SHP77 treated with DMSO at 0.1 percent for 48 hours (cell line): ENCODE measurements at places on chromosomes 6 and 20.

DNA sequence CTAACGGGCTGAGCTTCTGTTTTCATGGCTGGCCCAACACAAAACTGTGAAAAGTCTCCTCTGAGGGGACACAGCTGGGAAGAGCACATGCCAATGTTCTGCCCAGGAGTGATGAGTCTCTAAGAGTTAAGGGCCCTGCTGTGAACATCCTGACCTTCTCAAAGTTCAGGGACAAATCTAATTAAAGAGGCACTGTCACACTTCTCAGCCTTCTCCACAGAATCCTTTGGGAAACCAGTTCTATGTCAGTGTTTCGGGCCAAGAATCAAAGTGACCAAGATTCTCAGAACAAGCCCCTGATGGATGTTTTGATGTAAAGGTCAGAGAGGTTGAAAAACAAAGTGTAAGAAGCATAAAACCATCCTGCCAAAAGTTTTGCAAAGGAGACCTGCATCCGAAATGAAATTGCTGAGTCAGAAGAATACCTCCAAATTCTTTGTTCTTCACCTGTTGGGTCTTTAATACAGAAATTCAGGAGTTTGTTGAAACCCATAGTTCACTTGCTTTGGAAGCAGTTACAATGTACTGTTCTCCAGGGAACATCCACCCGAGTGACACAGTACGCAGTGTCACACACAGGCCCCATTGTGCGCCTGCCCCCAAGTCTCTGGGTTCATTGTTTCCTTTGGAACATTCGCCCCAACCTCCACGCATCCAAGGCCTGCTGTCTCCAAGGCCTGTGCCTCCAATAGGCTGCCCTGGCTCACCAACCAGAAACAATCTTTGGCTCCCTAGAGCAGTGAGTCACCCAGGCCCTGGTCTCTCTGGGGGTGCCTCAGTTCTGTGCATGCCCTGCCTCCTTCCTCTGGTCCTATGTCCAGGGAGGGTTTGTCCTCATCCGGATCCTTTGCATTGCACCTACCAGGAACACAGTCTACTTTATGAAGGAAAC, 65.5 kb upstream of the QKI start:
- no peak for DNase-seq

GRCh38 chr6:110852773-110853172, 21.8 kb upstream of the AMD1 start:
- no peak for DNase-seq

DNA sequence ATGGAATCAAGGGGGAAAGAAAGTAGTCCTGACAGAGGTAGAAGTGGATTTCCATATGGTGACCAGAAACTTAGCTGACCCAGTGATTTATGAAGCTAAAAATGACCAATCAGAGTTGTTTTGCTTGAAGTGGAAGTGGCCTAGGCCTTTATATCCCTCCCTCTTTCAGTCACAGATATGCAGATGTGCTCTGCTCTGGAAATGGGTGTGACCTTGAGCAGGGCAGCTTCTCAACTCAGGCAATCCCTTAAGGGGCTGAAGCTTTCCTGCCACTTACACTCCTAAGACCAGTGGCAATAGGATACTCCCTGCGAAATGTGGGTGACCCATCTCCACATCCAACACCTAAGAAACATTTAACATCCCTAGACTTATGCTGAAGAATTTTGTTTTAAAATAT, 256.6 kb downstream of the EYS start:
- no peak for DNase-seq

DNA sequence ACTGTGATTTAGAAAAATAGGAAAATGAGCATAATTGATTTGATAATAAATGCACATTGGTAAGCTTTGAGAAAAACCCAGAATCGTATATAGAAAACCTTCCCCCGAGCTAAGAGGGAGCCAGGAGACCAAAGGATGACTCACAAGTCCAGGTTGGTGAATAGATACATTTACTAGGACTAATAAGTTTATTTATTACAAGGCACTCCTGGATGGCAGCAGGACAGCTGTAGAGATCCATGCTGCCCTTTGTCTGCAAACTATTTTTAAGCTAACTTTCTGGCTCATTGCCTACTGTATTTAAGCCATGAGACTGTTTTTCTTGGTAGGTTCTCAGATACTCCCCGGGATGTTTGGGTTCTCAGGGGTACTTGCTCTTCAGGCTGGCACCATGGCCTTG, 13.4 kb downstream of the CASP8AP2 start:
- no peak for DNase-seq

DNA sequence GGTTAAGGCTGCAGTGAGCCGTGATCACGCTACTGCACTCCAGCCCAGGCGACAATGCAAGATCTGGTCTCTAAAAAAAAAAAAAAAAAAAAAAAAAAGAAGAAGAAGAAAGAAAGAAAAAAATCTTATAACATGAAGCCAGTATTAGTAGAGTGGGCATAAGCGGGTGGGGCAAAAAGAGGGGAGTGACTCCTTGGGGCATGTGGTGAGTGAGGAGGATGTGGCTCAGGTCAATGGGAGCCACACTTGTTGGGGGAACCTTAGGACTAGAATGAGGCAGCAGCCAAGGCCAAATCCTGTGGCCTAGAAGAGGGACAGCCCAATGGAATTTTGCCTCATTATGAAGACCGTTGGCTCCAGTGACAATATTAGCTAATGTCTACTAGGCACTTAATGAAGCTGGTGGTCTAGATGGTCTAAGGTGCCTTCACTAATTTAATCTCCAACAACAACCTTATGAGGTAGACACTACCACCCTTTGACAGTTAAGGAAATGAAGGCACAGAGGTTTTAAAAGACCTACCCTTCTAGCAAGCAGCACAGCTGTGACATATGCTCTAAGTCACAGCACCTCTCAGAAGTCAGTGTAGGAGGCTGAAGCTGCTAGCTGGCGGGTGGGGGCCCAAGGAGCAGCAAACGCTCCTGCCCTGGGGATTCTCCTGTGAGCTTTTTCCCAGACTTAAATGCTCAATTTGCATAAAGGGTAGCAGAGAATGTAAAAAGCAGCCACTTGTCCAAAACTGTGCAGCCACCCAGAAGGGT, 23.6 kb upstream of the ARMC12 start:
- DNase-seq, result no peak

DNA sequence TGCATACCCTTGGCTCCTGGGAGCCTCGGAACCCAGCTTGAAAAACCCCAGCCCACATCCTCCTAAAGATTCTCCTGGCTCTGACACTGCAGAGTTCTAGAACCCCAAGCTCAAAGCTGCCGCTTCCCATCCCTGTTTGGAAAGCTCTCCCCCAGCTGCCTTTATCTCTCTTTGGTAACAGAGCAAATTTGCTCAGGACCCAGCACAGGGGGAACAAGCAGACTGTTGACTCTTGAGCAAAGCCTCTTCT, 38.9 kb downstream of the HNF4A start:
- no peak for DNase-seq

DNA sequence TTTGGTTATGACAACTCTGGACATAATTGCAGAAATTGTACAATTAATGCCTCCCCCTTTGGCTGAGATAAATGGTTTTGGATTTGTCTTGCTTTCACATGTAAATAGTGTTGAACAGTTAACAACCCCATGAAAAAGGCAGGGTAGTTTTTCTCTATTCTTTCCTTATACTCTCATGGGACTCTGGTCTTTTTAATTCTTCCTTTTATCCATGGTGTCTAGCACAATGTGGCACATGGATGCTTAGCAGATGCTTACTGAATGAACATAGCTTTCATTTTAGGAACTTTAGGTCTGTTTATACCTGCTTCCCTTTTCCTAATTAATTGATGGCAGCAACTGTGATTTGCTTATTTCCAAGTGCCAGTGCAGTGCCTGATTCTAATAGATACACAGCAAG, 75.6 kb downstream of the NCOA3 start:
- no peak for DNase-seq

- no peak for DNase-seq
These were observed 2.0 kb upstream of the FOXC1 start for GRCh38 chr6:1607516-1608221.

DNA sequence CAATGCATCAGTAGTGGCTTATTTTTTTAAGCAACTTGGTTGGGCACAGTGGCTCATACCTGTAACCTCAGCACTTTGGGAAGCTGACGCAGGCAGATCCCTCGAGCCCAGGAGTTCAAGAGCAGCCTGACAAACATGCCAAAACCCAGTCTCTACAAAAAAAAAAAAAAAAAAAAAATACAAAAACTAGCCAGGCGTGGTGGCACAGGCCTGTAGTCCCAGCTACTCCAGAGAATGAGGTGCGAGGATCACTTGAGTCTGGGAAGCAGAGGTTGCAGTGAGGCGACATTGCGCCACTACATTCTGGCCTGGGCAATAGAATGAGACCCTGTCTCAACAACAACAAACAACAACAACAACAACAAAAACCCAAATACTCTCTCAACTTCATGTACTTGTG, 44.7 kb upstream of the XRN2 start:
- no peak for DNase-seq

DNA sequence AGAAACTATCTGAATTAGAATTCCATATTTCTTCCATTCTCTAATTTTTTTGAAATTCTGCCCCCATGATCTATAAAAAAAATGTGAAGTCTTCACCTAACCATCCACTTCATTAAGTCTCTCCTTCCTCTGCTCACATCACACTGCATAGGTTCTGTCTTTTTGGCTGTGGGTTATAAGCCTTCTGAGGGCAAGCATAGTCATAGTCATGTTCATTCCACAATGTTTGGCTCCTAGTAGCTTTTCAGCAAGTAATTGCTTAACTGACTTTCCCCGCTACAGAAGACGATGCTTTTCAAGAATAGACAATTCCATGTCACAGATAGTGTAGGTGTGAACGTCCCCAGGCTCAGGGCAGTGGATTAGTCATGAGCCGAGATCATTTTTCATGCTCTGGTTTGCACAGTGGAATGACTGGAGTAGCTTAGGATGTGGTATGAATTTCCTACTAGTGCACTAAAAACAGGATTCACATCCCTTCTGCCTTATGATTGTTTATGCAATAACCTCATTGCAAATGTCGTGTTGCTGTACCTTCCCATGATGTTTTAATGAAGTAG, 29.1 kb downstream of the WRNIP1 start:
- no peak for DNase-seq

GRCh38 chr6:142165227-142165626, 18.2 kb downstream of the VTA1 start:
- no peak for DNase-seq

DNA sequence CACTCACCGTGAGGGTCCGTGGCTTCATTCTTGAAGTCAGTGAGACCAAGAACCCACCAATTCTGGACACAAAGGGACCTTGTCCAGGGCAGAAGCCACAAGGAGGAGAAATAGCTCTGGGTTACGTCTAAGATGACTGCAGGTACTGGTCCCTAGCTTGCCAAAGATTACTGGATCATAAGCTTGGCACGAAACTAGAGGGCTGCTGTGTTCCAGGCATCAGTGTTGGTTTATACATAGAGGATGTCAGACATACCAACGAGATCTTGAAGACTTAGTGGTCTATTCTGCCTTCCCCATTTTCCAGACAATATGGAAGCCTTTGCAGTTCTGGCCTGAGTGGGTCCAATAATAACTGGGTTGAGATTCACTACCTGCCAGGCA, 175.7 kb downstream of the TBX18 start:
- DNase-seq, result no peak

DNA sequence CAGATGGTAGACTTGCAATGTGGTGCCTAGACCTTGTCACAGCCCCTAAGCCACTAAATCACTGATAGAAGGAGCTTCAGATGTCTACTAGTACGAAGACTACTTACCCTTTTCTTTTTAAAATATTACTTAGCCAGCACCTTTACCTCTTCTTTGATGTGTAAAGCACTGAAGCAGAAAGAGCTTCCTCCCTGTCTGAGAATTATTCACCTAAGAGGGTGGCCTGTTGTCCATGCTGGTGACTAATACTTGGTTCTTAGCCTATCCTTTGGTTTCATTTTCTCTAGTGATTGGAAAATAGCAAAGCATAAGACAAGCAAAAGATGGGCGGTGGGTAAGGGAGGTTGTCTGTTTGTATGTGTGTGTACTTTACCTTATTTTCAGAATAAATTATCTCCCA, 794.6 kb downstream of the TFAP2A start:
- no peak for DNase-seq

DNA sequence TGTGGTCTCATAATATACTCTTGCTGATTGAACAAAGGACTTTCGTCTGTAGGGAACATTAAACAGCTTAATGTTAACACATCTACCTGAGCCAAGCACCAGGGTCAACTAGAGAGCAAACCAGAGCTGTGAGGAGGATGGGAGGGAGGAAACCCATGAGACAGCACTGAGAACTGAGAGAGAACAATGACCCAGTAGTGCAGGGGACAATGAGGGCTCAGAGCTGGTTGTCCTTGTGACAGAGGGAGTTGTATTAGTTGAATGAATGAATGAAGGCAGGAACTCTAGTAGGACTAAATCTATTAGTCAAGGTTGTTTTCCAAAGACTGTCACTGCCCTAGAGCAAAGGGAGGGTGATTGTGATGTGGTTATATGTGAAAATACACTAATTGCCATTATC, 28.2 kb upstream of the GSTA4 start:
- no peak for DNase-seq

GRCh38 chr6:117938311-117938995, 31.4 kb downstream of the SLC35F1 start:
- no peak for DNase-seq

DNA sequence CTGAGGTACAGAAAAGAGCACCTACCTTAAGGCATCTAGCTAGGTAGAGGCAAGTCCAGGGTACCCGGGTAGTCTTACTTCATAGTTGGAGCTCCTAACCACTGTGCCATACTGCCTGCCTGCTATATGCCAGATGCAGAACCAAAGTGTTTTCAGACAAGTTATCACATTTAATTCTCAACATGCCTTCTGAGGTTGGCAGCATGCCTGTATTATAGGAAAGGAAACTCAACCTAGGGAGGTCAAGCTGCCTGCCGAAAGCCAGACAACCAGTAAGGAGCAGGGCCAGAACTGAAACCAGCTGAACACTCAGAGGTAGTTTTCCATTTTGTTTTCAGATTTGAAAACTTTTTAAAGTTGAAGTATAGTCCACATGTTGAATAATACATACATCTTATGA, 5.4 kb downstream of the CTNNBL1 start:
- no peak for DNase-seq

- no peak for DNase-seq
These were observed 28.2 kb upstream of the FABP7 start for GRCh38 chr6:122751326-122751725.

GRCh38 chr6:135372758-135373157, 124.8 kb downstream of the AHI1 start:
- DNase-seq, result no peak

DNA sequence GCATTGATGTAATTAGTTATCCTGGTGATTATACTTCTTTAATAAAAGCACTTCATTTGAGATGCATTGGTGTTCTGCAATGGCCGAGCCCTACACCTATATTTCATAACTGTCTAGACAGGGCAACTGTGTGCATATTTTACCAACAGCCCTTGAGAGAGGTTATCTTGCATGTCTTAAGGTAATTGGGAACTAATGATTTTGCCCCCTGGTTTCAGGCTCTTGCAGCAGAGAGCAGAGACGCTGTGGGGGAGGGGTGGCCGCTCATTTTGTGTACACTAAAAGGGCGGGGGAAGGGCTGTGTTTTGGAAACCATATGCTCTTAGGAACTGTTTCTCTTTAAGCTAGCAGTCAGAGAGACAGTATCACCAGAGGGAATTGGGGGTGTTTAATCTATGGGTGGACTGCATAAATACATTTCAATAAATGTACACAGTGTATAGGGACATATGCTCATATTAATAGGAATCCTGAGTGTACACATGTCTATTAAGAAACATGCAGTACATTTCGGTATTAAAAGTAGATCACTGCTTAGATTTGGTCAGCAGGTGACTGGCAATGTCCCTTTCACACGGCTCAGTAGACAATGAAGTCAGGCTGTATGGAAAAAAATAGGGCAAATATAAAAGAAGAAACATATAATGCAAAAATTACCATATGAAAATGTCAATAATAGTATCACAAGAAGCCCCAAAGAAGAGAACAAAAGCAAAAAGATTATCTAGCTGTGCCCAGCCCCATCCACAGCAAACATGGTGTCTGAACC, 402.9 kb upstream of the CITED2 start:
- no peak for DNase-seq
